Smooth muscle cell of the pulmonary artery (primary cell): ENCODE measurements at places on chromosomes 2 and 18. TPM values are rescaled to one million over a fixed set of nuclear protein-coding genes. Genes with fewer than 3 reads are reported as not detected.

Gene C2orf68
- 18.0 and 24.1 TPM in 2 replicates for total RNA-seq

Gene DTNB
- total RNA-seq = 4.0 and 4.8 TPM in 2 replicates

Gene REG1A
- not detected in 2 replicates for total RNA-seq

Gene LAMA1
- total RNA-seq = 5.4 and 92.5 TPM in 2 replicates

Gene RMDN2
- total RNA-seq = 3.4 and 6.4 TPM in 2 replicates

Gene IGFBP5
- total RNA-seq = 1,272 and 1,451 TPM in 2 replicates

Gene RBKS
- total RNA-seq = 0.59 and 1.2 TPM in 2 replicates

Gene PRSS56
- total RNA-seq = not detected in 2 replicates

Gene ORMDL1
- total RNA-seq = 46.7 and 54.2 TPM in 2 replicates

Gene LHCGR
- not detected in 2 replicates for total RNA-seq

Gene LBX2
- total RNA-seq = 0.59 and 4.5 TPM in 2 replicates

Gene RAPGEF4
- total RNA-seq = 3.8 and 5.0 TPM in 2 replicates

Gene STPG4
- 0.07 and 0.20 TPM in 2 replicates for total RNA-seq

Gene SLC4A3
- total RNA-seq = 4.0 and 7.0 TPM in 2 replicates

Gene INHA
- 0.26 and 0.43 TPM in 2 replicates for total RNA-seq

Gene EMILIN2
- total RNA-seq = 3.4 and 7.6 TPM in 2 replicates

Gene CHPF
- 341 and 462 TPM in 2 replicates for total RNA-seq

Gene TLX2
- total RNA-seq = not detected in 2 replicates

Gene LIMS4
- total RNA-seq = 3.1 and 9.4 TPM in 2 replicates

Gene SFT2D3
- total RNA-seq = 4.2 and 4.7 TPM in 2 replicates

Gene ERBB4
- total RNA-seq = 2.6 and 6.4 TPM in 2 replicates

Gene LYPD1
- total RNA-seq = 12.8 and 13.7 TPM in 2 replicates

Gene NCK2
- total RNA-seq = 31.5 and 36.6 TPM in 2 replicates

Gene EPB41L3
- total RNA-seq = 0.69 and 3.6 TPM in 2 replicates

Gene ZNF2
- total RNA-seq = 10.6 and 11.1 TPM in 2 replicates

Gene AFF3
- 3.4 and 7.5 TPM in 2 replicates for total RNA-seq

Gene ANKRD30B
- total RNA-seq = 0.73 and 1.4 TPM in 2 replicates

Gene STON1
- total RNA-seq = 24.5 and 35.6 TPM in 2 replicates

Gene CAVIN2
- total RNA-seq = 10.9 and 26.8 TPM in 2 replicates

Gene MPP4
- total RNA-seq = 2.2 and 6.2 TPM in 2 replicates

Gene CCNT2
- 22.0 and 23.1 TPM in 2 replicates for total RNA-seq

Gene FBXO41
- 0.72 and 2.0 TPM in 2 replicates for total RNA-seq

Gene UPP2
- total RNA-seq = not detected in 2 replicates

Gene RTP5
- total RNA-seq = not detected in 2 replicates

Gene GPAT2
- total RNA-seq = 30.6 and 32.3 TPM in 2 replicates

Gene VWA3B
- not detected in 2 replicates for total RNA-seq

Gene COL4A4
- 5.3 and 7.7 TPM in 2 replicates for total RNA-seq

Gene SALL3
- 0.52 TPM in 1 of 2 replicates, not detected in the other for total RNA-seq

Gene RETSAT
- 44.8 and 48.1 TPM in 2 replicates for total RNA-seq

Gene ALPP
- not detected in 2 replicates for total RNA-seq

Gene NFU1
- total RNA-seq = 19.7 and 31.3 TPM in 2 replicates

Gene ZCCHC2
- total RNA-seq = 12.3 and 12.8 TPM in 2 replicates

Gene METTL21A
- 8.7 and 12.7 TPM in 2 replicates for total RNA-seq

Gene RAB31
- 55.3 and 63.8 TPM in 2 replicates for total RNA-seq

Gene SPATA3
- not detected in 2 replicates for total RNA-seq

Gene TMEM169
- 0.26 and 0.83 TPM in 2 replicates for total RNA-seq

Gene PARD6G
- total RNA-seq = 1.4 and 1.7 TPM in 2 replicates

Gene ZNF892
- 5.2 and 5.5 TPM in 2 replicates for total RNA-seq

Gene SF3B1
- 162 and 169 TPM in 2 replicates for total RNA-seq

Gene RDH14
- 18.5 and 30.3 TPM in 2 replicates for total RNA-seq

Gene CRYBA2
- not detected in 2 replicates for total RNA-seq

Gene SLC5A7
- total RNA-seq = not detected in 2 replicates

Gene REG3G
- total RNA-seq = not detected in 2 replicates

Gene ADD2
- total RNA-seq = not detected in 2 replicates

Gene ALKAL2
- not detected in 2 replicates for total RNA-seq
